ENCODE measurements at places on chromosomes 11 and 22.

DNA sequence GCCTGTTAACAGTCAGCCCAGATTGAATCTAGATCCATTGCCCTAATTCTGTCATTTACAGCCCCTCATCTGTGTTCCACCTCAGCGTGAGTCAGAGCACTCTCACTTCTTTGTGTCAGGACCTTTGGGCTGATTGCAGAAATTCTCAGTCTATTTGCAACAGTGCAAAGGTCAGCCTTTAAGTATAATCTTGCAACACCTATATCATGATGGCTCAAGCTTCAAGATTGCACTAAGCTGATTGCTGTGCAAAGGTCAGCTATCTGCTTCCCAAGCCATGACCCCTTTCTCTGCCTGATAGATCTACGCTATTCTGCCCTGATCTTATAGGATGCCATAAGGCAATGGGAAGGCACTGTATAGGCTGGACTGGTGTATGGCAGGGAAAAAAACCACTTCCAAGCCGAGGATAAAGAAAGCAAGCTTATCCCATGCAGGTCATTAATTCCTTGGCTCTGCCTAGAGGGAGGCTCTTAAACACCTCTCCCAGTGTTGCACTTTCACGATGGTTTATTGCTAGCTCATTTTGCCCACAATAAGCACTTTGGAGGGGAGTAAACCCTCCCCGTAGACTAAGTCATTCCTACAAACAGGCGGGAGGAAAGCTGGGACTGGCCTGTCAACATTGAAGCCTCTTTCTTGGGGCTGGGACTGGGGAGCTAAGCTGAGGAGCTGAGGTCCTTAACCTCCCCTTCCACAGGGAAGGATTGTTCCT, 100.6 kb downstream of the RRAS2 start:
- ATAC-seq: no peak

GRCh38 chr11:31827455-31828206, 16.5 kb upstream of the PAX6 start:
- ATAC-seq: no peak

DNA sequence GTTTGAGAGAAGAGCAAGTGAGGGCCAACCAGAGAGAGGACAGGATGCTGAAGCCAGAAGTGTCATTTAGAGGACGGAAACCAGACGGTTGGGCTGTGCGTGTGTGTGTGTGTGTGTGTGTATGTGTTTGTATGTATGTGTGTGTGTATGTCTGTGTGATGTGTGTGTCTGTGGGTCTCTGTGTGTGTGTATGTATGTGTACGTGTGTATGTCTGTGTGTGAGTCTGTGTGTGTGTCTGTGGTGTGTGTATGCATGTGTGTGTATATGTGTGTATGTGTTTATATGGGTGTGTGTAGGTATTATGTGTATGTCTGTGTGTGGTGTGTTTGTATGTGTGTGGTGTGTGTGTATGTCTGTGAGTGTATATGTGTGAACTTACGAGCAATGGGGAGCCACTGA, 77.7 kb upstream of the EIF3D start:
- no peak for ATAC-seq

DNA sequence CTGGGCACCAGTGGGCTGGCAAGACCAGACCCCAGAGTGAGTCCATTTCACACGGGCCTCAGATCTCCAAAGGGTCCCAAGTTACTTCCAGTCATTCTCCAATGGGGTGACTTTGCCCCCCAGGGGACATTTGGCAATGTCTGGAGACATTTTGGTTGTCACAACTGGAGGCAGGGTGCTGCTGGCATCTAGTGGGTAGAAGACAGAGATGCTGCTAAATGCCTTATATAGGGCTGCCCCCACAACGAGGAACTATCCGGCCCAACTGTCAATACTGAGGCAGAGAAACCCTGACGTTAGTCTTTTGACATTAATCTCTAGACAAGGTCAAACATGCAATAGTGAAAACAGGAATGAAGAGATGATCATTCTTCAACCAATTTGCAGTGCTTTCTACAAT, 6.4 kb downstream of the RTN4RL2 start:
- ATAC-seq: no peak

DNA sequence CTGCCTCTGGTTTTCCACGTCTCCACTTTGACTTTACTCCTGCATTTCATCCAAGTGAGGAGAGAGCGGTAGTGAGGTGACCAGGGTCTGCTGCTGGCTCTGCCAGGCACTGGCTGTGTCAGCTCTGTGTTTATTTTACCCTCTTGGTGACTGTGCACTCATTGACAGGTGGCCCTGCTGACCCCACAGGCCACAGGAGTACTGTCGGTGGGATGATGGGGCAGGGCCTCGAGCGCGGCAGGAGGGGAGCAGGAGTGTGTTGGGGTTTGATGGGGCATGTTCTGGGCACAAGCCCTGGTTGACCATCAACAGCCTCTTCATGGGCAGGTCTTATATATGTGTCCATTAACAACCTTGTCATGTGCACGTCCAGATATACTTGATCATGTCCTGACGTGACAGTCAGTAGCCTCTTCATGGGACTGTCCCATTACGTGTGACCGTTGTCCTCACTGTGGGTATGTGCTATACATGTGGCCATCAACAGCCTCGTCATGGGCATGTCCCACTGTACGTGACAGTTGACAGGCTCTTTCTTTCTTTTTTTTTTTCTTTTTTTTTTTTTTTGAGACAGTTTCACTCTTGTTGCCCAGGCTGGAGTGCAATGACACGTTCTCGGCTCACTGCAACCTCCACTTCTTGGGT, 31.4 kb upstream of the ACR start:
- no peak for ATAC-seq

GRCh38 chr11:92837595-92837994, 131.9 kb upstream of the MTNR1B start:
- no peak for ATAC-seq

- ATAC-seq: no peak
These were observed 471.2 kb upstream of the CNTN5 start for GRCh38 chr11:98549571-98549970.

DNA sequence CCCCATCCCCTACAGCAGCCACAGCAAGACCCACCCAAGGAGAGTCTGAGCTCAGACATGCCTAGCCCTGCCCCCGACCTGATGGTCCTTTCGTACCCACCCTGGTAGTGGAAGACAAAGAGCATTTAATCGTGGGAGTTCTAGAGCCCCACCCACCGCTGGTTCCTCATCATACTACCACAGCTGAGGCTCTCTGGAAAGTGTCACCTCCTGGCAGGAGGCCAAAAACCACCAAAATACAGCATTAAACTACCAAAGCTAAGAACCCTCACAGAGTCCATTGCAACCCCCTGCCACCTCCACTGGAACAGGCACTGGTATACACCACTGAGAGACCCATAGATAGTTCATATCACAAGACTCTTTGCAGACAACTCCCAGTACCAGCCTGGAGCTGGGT, 311.1 kb downstream of the TENM4 start:
- no peak for ATAC-seq

GRCh38 chr11:66312549-66313320, 4.1 kb downstream of the CD248 start:
- ATAC-seq: peak; percentile 79

- ATAC-seq: no peak
These were observed 119.3 kb downstream of the WNT11 start for GRCh38 chr11:76086743-76087635.

GRCh38 chr11:73428227-73428626, 52.0 kb downstream of the RELT start:
- ATAC-seq: peak; percentile 10

- ATAC-seq: no peak
These were observed 398.1 kb upstream of the API5 start for GRCh38 chr11:42913731-42914130.

DNA sequence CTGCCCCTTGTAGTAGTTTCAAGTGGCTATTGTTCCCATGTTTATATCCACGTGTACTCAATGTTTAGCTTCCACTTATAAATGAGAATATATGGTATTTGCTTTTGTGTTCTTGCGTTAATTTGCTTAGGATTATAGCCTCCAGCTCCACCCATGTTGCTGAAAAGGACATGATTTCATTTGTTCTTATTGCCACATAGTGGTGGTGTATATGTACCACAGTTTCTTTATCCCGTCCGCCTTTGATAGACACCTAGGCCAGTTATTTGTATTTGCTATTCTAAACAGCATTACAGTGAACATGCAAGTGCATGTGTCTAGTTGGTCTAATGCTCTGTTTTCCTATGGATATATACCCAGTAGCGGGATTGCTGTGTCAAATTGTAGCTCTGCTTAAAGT, 6.8 kb downstream of the OR51B2 start:
- no peak for ATAC-seq

DNA sequence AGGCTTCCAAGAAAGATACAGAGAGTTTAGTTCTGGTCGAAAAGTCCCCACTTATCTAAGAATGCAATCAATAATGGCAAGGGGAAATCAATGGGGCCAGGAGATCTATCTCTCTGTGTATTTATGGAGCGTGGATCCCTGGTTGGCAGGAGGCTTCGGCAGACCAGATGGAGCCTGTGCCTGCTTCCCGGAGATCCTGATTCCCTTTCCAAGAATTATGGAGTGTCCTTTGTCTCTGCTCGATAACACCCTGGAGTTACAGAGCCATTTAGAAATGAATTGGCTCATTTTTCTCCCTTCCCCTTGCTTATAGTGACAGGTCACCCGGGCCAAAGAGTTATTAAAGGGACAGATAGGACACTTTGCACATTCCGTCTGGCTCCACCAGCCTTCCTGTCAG, 92.4 kb downstream of the ISX start:
- ATAC-seq: no peak

- no peak for ATAC-seq
These were observed 51.0 kb upstream of the CARS1 start for GRCh38 chr11:3108183-3108721.

- no peak for ATAC-seq
These were observed 293.3 kb upstream of the MPPED2 start for GRCh38 chr11:30879322-30880005.

DNA sequence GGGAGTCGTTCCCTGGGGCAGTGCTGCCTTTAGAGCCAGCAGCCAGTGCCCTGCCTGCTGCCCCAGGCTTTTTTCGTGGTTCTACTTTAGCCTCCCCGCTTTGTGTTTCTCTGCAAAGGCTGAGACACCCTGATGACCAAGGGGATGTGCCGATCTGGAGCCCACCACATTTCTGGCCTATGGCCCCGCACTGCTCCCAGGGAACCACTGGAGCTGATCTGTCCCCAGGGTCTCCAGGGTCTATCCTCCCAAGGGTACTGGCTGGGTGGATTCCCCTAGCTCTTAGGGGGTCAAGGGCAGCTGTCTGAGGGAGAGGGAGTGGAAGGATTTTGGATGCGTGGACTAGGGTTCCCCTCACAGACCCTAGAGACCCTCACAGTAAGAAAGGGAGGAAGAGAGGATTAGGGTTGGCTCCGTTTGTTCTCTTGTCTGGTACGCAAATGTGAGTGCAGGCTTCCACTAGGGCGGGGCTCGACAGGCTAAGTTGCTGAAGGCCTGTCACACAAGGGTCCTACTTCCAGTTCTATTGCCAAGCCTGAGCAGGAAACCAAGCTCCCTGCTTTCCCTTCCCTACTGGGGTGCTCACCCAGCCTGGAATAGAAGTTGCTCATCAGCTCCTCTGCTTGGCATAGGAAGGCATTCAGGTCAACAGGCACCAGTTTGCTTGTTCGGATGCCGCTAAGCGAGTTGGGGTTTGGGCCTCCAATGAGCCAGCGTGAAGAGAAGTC, 19.3 kb downstream of the TREH start:
- ATAC-seq: no peak

GRCh38 chr11:67312187-67313021, 9.1 kb downstream of the SSH3 start:
- ATAC-seq: no peak

- ATAC-seq: no peak
These were observed 7.6 kb downstream of the CLDN5 start for GRCh38 chr22:19516378-19517170.

GRCh38 chr11:45818961-45819605, 14.1 kb downstream of the SLC35C1 start:
- ATAC-seq: no peak

DNA sequence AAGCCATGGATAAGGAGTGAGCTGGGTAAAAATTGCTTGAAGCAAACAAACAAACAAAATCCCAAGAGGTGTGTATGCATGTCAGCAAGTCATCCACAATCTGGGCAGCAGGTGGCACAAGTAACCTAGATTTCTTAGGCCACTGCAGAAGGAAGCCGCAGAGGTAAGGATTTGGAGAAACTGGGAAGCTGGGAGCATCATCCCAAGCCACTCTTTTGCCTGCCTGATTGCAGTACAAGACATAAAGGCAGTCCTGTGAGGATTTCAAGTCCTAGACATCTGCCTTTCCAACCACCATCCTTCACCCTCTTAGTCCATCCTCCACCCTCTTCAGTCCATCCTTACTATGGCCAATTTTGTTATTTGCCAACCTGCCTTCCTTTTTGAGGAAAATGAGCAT, 67.2 kb upstream of the BMAL1 start:
- ATAC-seq: no peak

DNA sequence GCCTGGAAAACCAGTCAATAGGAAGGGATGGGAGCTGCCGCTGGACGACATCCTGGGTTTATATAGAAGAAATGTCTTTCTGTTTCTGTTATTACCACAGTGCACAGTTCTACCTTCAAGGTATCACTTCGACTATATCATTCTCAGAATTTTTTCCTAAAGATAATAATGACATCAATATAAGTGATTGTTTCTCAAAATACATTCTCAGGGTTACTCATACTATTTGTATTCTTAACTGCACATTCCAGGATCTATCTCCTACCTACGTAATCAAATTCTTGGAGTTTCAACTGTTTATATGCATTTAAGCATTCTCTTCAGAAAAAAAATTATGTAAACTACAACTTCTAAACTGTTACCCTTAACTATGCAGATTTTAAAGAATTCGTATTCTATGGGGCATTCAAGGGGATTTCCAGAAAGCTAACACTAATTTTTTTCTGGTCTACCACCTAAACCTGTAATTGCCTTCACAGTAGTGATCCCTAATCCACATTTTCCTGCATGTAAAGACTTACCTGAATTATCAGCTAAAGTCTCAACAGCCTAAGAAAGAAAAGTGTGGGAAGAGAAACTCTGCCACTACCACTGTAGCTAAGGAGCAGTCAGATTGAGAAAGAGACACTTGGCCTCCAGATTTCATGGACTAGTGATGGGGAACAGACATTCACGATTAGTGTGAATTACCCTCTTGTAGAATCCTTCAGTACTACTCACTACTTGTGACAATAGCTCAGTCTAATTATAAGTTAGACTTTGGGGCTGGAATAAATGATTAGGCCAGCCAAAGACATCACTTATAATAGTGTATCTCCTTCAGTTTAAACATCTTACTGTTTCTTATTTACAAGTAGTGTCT, at the start of gene OR51B5:
TSS of gene OR51B5 (minus strand) at position 51 of the 862 bp plus-strand sequence. CDS start at position 51, 0 bp downstream.
- ATAC-seq: no peak

GRCh38 chr22:38973289-38974169, 8.6 kb upstream of the APOBEC3B start:
- peak; percentile 58 for ATAC-seq

- ATAC-seq: no peak
These were observed 49.2 kb upstream of the CCDC34 start for GRCh38 chr11:27412192-27412691.

GRCh38 chr11:66321606-66322005, 4.8 kb upstream of the CD248 start:
- no peak for ATAC-seq

Measured in activated CD4-positive, CD25-positive, alpha-beta regulatory T cell treated with anti-CD3 and anti-CD28 coated beads, Interleukin-2, amount 50 U/mL, for 24 hours (primary cell).